ENCODE measurements at places on chromosomes 11 and 22.
A peak's percentile ranks its signal among the peaks of the same experiment; 100 is the strongest.

DNA sequence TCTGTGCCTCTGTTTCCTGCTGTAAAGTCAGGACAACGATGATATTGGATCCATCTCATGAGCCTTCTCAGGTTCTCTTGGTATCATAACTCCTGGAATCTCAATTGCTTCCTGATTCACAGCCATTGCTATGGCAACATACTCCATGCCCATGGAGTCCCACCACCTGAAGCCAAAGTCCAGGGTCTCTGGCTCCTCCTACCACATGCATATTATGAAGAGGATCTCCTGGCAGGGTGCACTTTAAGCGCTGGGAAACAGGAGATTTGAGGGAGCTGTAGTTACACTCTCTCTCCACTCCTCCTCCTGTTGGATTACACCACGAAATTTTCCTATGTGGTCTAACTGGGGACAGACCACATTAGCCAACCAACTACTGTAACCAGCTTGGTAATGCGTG is 130.9 kb upstream of the SEZ6L start:
- DNase-seq: no peak

GRCh38 chr11:13972043-13972910 is 9.8 kb downstream of the SPON1 start:
- DNase-seq: no peak

- no peak for DNase-seq
These were observed 45.5 kb downstream of the ARL14EP start for GRCh38 chr11:30368394-30368793.

DNA sequence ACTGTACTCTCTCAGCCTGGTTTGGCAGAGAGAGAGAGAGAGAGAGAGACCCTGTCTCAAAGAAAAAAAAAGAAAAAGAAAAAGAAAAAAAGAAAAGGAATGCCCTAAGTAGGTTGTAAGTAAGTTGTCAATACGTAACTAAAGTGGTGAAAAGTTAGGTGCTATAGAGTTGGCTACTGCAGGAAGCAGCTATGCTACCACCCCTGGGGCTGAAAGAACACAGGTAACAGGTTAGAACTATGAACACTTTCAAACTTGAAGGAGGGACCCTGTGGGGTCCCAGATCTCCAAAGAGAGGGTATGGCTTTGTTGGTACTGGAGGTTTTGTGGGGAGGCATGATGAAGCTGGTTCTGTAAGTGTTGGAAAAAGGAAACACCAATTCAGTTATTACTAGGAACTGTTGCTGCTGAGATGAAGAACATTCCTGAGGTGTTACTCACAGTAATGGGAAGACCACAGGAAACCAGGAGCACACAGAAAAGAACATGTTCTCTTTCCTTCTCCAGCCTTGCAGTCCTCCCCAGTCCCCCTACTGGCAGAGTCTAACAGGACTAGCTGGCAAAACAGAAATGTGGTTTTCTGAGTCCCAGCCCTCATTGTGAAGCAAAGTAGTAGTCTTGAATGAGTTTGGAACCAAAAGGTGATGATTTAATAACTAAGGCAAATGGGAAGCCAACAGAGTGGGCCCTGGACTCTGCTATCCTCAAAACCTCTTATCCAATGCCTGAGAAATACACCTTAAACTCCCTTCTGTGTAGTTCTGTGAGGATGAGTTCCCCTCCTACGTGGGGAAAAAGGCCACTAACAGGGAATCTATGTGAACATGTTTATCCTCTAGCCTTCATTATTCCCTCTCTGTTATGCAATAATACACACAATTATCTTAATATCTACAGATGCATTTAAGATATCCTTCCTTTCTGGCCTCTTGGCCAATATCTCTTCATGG is 427.0 kb upstream of the DDI1 start:
- DNase-seq: peak; percentile 50
